Nucleus accumbens (tissue), 56 donors: ENCODE measurements at places on chromosomes 2 and 18.

GRCh38 chr2:217074576-217075255 lies 214.9 kb upstream of the TNP1 start:
- no peak for DNase-seq

- DNase-seq: no peak
Measured at GRCh38 chr2:40346535-40347354, 105.1 kb downstream of the SLC8A1 start.

DNA sequence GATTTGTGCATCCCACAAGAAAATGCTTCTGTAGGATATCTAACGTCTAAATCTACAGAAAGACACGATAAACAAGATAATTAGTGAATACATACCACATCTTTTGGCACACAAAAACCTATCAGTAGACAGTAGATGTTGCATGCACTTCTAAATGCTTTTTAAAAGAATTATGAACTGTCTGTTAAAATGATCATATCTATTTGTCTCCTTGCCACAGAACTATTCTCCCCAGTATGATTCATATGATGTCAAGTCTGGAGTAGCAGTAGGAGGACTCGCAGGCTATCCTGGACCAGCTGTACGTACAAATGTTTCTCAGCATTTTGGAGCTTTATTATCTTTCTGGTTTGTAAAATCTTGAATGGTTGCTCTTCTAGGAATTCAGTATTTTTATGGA lies 12.7 kb downstream of the COL3A1 start:
- DNase-seq: no peak

- no peak for DNase-seq
Measured at GRCh38 chr2:95077530-95077825, 44.1 kb downstream of the MRPS5 start.

- DNase-seq: no peak
Measured at GRCh38 chr2:53448591-53448990, 319.0 kb upstream of the CHAC2 start.

GRCh38 chr2:15673919-15674636 lies 82.4 kb downstream of the DDX1 start:
- no peak for DNase-seq
